Ovary (tissue), 10 donors: ENCODE measurements at places on chromosomes 13 and 19. TPM values are rescaled to one million over a fixed set of nuclear protein-coding genes. Genes with fewer than 3 reads are reported as not detected.
A peak's percentile ranks its signal among the peaks of the same experiment; 100 is the strongest.

FPR2 gene
- 0.23 TPM for total RNA-seq

LILRA1 gene
- 0.30 TPM for total RNA-seq

SLC6A16 gene
- total RNA-seq = 3.3 TPM

DNA sequence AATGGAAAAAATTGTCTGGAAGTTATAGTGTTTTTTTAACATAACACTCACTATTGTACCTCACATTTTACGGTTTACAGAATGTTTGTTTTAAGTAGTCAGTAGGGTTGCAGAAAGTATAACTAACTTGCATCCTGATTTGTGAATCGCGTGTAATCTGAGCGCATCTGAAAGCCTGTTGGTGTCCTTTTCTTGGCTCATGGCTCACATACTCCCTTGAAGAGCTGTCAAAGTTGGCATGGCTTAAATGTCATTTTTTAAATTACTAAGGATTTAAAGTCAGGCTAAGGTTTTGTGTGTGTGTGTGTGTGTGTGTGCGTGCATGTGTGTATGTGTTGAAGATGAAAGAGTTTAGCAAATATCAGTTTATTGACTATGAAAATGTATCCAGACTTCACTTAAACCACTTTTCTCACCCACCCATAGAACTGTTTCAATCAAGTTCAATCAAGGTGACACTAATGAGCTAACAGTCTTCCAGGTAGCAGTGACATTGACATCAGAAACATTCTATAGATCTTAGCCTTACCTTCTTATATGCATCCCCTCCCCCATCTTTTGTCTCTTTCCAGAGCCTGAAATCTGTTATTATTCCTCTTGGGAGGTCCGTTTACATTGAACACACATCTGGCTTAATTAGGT lies 480.4 kb upstream of the SGCG start:
- H3K4me1 ChIP-seq = no peaks in the 10 kb centered on the region
- H3K4me3 ChIP-seq = no peak overlapping the region
- no peaks in the 10 kb centered on the region for H3K27me3 ChIP-seq
- no peaks in the 10 kb centered on the region for H3K36me3 ChIP-seq

DNA sequence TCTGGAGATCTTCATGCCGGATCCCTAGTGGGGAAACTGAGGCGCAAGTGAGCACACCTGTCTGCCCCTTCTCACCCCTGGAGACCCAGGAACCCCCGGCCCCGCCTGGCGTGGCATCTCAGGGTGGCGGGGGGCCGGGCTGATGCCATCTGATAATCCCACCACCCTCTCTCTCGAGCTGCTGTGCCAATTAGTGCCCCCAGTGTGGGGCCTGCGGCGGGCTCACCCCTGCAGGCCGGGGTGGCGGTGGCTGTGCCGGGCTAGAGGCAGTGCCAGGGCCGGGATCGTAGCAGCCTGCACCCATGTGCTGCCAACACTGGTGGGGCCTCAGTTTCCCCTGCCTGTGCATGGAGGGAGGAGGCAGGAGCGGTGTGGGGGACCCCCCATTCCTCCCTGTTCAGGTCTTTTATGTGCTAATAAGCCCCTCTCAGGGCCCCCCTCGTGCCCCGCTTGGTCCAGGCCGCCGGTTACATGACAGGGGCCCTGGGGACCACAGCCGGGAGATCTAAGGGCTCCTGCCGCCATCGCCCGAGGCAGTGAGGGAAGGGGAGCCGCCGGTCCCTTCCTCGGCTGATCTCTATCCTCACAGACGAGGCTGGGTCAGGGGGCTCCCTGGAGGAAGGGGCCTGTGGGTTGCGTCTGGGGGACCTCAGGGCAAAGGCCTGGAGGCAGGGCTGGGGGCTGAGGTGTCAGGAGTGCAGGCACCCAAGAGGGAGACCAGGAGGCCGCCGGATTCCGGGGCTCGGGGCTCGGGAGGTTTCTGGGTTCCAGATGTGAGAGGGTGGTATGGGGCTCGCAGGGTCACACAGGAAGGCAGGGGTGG lies 8.3 kb downstream of the EFNA2 start:
- DNase-seq = no peak
- no peaks in the 10 kb centered on the region for H3K36me3 ChIP-seq

GRCh38 chr19:44808463-44809371 lies at the start of gene BCAM:
Gene BCAM, plus strand, starts transcription at chr19:44809103. Its CDS starts 22 bp downstream, at chr19:44809125.
- DNase-seq = peak; percentile 89
- peak within 1 kb of the TSS; percentile 47 for H3K4me3 ChIP-seq
- H3K36me3 ChIP-seq = no peaks in the 10 kb centered on the region

GRCh38 chr13:33228648-33229445 lies 56.7 kb downstream of the STARD13 start:
- peak; percentile 20 for DNase-seq
- no peak overlapping the region for H3K27ac ChIP-seq
- no peaks in the 10 kb centered on the region for H3K27me3 ChIP-seq
- no peak overlapping the region for H3K4me3 ChIP-seq
- H3K4me1 ChIP-seq = peaks cover 7% of the 10 kb centered on the region
- H3K36me3 ChIP-seq = no peaks in the 10 kb centered on the region

- H3K27ac ChIP-seq = peak overlapping the region; percentile 54
- H3K36me3 ChIP-seq = no peaks in the 10 kb centered on the region
- peaks cover 5% of the 10 kb centered on the region for H3K4me1 ChIP-seq
- no peak for DNase-seq
These were observed 581 bp downstream of the RPL18 start for GRCh38 chr19:48618278-48618915.

DNA sequence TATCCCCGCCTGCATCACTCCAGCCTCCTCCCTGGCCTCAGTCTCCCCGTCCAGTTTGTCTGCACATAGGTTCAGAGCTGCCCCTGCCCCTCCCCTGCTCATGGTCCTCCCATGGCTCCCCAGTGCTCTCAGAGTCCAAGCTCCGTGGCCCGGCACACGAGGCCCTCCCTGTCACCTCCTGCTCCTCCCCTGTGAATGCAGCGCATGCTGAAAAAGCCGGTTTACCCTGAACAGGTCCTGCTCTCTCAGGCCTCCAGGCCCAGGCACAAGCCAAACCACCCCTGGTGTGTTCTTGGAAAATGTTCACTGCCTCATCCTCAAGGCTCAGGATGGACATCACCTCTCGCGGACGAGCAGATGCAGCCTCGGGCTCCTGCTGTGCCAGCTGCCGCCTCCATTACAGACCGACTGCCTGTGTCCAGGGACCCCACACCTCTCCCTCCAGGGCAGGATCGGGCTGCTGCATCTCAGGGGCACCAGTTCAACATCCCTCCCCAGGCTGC lies 13.0 kb downstream of the EMP3 start:
- peaks cover 2% of the 10 kb centered on the region for H3K4me1 ChIP-seq
- H3K4me3 ChIP-seq = no peak overlapping the region
- no peaks in the 10 kb centered on the region for H3K36me3 ChIP-seq
- no peaks in the 10 kb centered on the region for H3K27me3 ChIP-seq

GRCh38 chr19:12930002-12930645 lies 3.4 kb downstream of the FARSA start:
- no peak overlapping the region for H3K27ac ChIP-seq
- H3K27me3 ChIP-seq = no peaks in the 10 kb centered on the region
- H3K4me3 ChIP-seq = no peak overlapping the region
- DNase-seq = no peak
- peaks cover 5% of the 10 kb centered on the region for H3K4me1 ChIP-seq
- no peaks in the 10 kb centered on the region for H3K36me3 ChIP-seq

DNA sequence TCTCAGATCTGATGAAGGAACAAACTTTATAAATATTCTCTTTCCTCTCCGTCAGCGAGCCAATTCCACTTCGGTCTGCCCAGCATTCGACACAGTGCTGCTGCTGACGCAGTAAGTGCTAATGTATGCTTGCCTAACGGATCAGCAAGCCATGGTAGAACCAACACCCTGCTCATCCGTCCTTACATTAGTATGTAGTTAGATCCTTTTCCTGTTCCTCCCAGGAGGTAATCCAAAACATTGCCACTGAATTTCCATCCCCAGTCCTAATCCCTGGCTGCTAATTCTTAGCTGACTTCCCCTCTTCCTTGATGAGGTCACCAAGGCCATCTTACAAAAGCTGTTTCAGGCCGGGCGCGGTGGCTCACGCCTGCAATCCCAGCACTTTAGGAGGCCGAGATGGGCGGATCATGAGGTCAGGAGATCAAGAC lies 88.0 kb downstream of the STARD13 start:
- no peak overlapping the region for H3K27ac ChIP-seq
- DNase-seq = no peak
- H3K36me3 ChIP-seq = no peaks in the 10 kb centered on the region
- no peak overlapping the region for H3K4me3 ChIP-seq
- peaks cover 8% of the 10 kb centered on the region for H3K4me1 ChIP-seq

DNA sequence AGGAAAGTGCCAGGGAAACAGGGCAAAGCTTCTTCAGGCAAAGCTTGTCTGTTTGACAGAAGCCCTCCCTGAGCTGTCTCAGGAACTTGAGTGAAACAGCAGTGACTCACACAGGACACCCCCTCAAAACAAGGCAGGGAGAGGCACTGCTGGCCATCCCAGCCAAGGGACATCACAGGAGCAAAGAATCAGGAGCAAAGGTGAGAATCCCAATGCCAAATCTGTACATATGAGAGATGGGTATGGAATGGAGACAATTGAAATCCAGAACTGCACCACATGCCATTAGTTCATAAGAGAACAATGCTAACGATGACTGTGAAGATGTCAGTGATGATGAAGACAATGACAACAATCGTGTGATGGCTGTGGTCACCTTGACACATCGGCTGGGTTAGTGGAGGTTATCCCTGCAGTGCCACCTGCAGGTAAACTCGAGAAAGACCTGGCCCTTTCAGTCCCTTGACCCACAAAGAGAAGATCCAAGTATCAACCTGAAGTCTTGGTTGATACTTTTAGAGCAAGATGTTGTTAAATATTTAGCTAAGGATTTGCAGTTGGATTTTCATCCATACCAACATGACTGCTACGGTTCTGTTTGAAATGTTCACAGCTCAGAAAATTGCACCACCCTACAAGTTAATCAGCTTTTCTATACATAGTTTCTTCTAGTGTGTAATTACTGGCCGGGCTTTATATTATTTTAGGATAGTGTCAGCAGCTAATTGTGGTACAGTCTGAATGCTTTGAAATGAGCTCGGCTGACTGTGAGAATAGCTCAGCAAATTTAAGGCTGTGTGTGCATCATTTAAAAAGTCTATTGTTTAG lies 42.0 kb upstream of the IPO5 start:
- H3K4me1 ChIP-seq = no peaks in the 10 kb centered on the region
- no peak overlapping the region for H3K27ac ChIP-seq
- no peaks in the 10 kb centered on the region for H3K36me3 ChIP-seq
- no peak overlapping the region for H3K4me3 ChIP-seq
- H3K27me3 ChIP-seq = no peaks in the 10 kb centered on the region

- H3K4me3 ChIP-seq = no peak overlapping the region
- H3K4me1 ChIP-seq = no peaks in the 10 kb centered on the region
These were observed 66.5 kb upstream of the USPL1 start for GRCh38 chr13:30551189-30551588.

- H3K4me1 ChIP-seq = peaks cover 23% of the 10 kb centered on the region
- no peaks in the 10 kb centered on the region for H3K36me3 ChIP-seq
- peak overlapping the region; percentile 38 for H3K27ac ChIP-seq
These were observed 33.6 kb upstream of the EPHX3 start for GRCh38 chr19:15265850-15266248.

GRCh38 chr19:38538386-38538785 lies 79.4 kb downstream of the MAP4K1 start:
- no peaks in the 10 kb centered on the region for H3K27me3 ChIP-seq
